ENCODE measurements at places on chromosomes 1 and 21. TPM values are rescaled to one million over a fixed set of nuclear protein-coding genes. Genes with fewer than 3 reads are reported as not detected.

Gene C8B
- not detected for total RNA-seq

Gene CFAP57
- total RNA-seq: not detected

Gene EFNA1
- total RNA-seq: 110 TPM

Gene TTC22
- 122 TPM for total RNA-seq

Gene LBR
- 87.9 TPM for total RNA-seq

Gene INSRR
- 0.06 TPM for total RNA-seq

Gene FMO5
- total RNA-seq: 25.2 TPM

Gene PCSK9
- total RNA-seq: 9.2 TPM

Measured in mucosa of descending colon (tissue), 3 donors.